ENCODE measurements at places on chromosomes 7 and 10. TPM values are rescaled to one million over a fixed set of nuclear protein-coding genes. Genes with fewer than 3 reads are reported as not detected.
A peak's percentile ranks its signal among the peaks of the same experiment; 100 is the strongest.

GRCh38 chr10:49071160-49071761 lies 44.1 kb downstream of the VSTM4 start:
- DNase-seq, result no peak

GRCh38 chr7:133011746-133012145 lies 70.1 kb downstream of the CHCHD3 start:
- DNase-seq, result no peak

- DNase-seq, result no peak
Measured at GRCh38 chr7:43753843-43754242, 4.6 kb upstream of the BLVRA start.

DNA sequence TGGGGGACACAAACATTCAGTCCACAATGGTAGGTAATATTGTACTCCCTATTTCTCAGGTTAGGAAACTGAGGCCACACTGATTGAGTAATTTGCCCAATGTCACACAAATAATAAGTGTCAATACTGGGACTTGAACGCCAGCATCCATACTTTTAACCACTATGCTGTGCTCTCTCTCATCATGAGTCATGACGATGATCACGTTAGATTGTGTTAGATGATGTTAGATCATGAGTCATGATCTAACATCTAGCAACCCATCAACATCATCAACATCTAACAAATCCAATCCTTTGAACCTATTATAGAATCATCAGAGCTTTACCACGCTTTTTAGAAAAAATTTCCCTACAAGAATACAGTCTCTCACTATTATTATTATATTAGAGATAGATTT lies 28.1 kb upstream of the HERPUD2 start:
- DNase-seq, result no peak

- DNase-seq, result no peak
Measured at GRCh38 chr10:103127241-103127640, 65.8 kb downstream of the NT5C2 start.

- DNase-seq, result peak; percentile 15
Measured at GRCh38 chr10:116715341-116715740, 27.0 kb downstream of the HSPA12A start.

GRCh38 chr10:70784471-70784870 lies 706 bp downstream of the TBATA start:
- no peak for DNase-seq

GRCh38 chr10:123567984-123568739 lies 98.0 kb upstream of the GPR26 start:
- DNase-seq, result no peak

GRCh38 chr10:59949608-59950007 lies 43.3 kb upstream of the CCDC6 start:
- DNase-seq, result no peak

DNA sequence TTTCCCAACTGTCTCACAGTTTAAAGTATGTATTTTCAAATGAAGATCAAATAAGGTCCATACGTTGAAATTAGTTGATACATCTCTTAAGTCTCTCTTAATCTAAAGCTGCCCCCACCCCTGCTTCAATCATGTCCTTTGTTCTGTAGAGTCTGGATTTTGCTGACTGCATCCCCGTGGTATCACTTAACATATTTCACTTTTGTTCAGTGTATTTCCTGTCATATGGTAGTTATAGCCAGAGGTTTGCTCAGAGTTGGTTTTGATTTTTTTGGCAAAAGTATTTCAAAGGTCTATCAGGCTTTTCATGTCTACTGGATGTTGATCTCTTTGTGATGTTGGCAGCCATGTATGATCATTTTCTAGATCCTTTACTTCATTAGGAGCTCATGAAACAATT lies 54.4 kb upstream of the ARID5B start:
- no peak for DNase-seq

DNA sequence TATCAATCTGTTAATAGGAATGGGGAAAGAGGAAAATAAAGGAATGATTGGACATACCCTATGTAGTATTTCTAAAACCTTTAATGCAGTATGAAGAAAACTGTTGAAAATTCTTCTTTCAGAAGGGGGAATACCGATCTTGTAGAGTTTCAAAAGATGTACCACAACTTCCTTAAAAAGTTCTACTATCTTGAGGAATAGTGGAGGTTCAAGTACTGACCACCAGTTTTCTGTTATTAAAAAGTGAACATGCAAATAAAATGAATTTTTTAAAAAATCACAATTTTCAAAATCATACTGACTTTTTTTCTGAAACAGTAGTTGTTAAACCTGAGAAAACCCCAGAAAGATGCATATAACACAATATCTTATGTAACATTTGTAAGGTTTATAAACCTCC lies 86.5 kb downstream of the HERC4 start:
- DNase-seq, result no peak

- no peak for DNase-seq
Measured at GRCh38 chr7:140669352-140669751, 3.4 kb upstream of the ADCK2 start.

DNA sequence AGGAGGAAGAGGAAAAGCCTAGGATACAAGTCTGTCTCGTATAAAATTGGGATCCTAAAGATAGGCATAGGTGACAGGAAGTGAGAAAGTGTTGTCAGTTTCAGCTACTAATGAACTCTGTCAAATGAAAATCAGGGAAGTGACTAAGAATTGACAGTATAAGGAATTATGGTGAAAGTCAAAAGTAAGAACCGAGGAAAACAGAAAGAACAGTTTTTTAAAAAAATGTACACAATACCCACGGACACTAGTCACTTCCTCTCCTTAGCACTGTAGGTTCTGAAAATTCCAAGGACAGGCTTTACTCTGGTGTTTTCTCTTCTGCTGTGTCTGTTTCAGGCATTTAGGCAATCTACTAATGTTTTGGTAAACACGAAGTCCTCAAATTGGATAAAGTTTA lies 42.3 kb downstream of the ATAD1 start:
- DNase-seq, result no peak

GRCh38 chr7:120014925-120015465 lies 258.0 kb upstream of the KCND2 start:
- DNase-seq, result no peak

DNA sequence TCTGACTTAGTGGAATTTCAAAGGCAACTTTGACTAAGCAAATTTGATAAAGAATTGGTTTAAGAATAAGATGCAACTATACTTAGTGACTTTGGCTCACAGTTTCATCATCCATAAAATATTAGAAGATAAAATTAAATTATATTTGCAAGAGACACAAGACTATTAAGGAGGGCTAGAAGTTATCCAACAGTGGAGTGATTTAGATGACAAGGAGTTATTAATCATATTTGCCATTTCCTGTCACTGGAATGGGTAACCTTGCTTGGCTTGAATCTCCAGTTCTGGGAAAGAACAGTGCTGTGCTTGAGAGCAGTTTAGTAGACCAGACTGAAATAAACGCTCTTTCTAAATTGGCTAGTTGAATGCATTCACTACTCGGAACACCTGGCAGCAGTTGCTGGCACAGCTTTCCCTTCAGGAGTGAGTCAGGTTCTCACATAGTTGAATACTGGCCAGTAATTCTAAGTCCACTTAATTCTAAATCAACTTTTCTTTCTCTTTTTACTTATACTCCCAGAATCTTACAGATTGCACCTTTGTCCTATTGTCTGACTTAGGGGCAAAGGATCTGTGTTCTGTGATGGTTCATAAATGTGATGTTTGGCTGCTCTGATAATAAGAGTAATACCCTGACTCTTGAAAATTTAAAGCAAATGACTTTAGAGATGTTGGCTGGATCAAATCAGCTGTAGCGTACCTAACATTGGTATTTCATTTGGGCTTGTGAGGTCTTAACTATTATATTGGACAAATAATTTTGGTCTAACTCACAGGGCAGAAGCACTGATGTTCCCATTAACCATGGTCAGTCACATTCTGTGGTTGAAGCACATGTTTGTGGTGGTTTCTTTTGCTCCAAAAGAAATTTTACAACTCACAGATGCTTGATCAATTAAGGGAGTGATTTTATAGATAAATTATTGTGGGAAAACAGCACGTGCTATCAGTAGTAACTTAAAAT lies 16.6 kb downstream of the STMP1 start:
- no peak for DNase-seq

- no peak for DNase-seq
Measured at GRCh38 chr10:62853710-62854109, 37.5 kb upstream of the EGR2 start.

DNA sequence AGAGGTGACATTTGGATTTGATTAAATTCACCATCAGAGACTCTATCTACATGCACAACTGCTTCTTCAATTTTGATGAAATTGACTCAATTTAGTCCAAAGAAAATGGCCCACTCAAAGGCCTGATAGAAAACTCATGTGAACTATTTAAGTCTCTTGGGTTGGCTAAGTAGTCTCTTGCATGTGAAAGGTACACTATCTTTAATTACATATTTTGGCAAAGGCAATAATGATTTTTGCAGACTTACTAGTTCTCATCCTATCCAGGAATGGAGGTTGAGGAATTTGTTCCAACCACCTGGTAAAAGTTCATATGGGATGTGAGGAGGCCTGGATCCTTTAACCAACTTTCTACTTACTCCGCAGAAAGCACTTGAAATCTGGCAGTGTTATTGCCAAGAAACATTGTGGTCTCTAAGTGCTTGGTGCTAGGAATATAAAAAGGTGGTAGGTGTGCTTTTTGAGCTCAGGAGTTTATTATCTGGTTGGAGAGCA lies 618.6 kb upstream of the MKI67 start:
- DNase-seq, result no peak

DNA sequence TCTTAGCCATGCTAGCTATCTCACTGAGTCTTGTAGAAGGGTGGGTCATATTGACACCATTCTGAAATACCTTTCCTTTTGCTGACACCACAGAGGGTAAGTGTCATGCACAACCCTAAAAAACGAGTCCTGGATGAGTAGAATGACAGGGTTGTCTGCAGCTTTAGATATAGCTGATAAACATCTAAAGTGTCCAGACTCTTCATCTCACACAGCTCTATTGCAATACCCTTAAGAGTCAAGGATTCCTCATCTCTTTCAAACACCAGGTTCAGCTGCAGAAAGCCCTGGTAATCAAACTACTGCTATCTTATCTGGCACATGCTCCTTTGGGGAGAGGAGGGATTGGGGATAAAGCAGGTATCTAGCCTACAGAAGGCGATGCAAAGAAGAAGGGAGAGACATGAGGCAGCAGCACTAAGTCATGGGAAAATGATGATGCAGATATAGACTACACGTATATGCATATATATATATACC lies 127.0 kb downstream of the ANK3 start:
- no peak for DNase-seq

DNA sequence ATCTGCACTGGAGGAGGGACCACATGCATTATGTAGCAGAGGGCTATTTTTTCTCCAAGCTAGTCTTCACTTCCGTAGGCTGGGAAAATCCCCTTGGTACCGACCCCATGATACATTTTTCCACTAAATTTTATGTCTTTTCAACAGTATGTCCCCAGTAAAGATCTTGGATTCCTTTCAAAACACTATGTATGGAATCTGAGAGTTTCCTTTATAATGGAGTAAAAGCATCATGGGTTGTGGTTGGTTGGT lies 4.8 kb upstream of the ZNRF2 start:
- DNase-seq, result no peak

DNA sequence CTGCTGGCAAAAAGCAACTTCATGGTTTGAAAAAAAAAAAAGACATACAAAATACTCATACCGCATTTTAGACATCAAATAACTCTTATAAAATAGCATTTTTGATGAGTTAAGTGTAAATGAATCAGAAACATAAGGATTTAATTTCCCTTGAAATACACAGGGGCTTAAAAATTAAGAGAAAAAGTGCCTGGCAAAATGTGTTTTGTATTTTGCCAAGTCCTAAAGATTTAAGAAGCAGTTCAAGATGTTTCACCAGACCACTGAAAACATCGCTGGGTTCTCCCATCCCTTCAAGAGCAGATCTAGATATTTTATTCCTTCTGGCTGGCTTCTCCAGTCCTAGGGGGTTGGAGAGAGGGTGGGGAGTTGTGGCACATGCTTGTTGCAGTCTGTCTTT lies 396.4 kb downstream of the INHBA start:
- no peak for DNase-seq

C10orf95 gene
- total RNA-seq, result 6.0 TPM

TCAF2 gene
- total RNA-seq, result 4.4 TPM

UBTD1 gene
- 44.1 TPM for total RNA-seq

ZNF804B gene
- total RNA-seq, result not detected

PTPRN2 gene
- total RNA-seq, result 5.1 TPM

POP7 gene
- 20.3 TPM for total RNA-seq

SKIDA1 gene
- 1.4 TPM for total RNA-seq

RBP4 gene
- total RNA-seq, result not detected

LIPJ gene
- total RNA-seq, result not detected

DNAJC30 gene
- total RNA-seq, result 5.3 TPM

DRGX gene
- not detected for total RNA-seq

All from lung (tissue), 17 donors.